ENCODE measurements at places on chromosomes 16 and 17. TPM values are rescaled to one million over a fixed set of nuclear protein-coding genes. Genes with fewer than 3 reads are reported as not detected.

DNA sequence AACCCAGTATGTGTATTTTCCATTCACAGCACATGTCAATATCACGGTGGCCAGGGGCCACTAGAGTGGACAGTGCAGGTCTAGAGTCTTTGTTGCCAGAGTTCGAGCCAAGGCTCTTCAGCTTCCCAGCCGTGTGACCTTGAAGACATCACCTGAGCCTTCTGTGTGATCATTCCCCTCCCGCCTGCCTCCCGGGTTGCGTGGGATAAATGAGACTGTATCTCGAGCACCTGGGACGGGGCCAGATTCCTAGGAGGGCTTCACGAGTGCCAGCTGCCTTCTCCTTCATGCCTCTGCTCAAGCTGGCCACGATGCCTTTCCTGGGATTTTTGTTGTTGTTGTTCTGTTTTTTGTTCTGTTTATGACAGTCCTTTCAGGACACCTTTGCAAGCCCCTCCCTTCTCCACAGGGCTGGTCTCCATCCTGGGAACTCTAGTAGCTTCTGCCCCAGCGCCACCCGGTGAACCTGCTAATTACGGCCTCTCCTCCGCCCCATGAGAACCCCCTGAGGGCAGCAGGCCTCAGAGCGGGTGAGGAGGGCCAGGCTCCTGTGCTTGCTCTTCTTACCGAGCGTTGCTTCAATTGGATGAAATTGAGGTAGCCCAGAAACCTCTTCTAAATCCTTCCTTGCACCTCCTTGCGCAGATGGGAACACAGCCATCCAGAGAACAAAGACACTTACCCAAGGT lies 3.9 kb downstream of the SPNS2 start:
- H3K27me3 ChIP-seq = no peaks in the 10 kb centered on the region
- H3K4me1 ChIP-seq = peaks cover 23% of the 10 kb centered on the region
- H3K4me3 ChIP-seq = no peak overlapping the region
- no peaks in the 10 kb centered on the region for H3K36me3 ChIP-seq

- H3K27ac ChIP-seq = no peak overlapping the region
- peaks cover 6% of the 10 kb centered on the region for H3K4me1 ChIP-seq
- H3K27me3 ChIP-seq = peaks cover 4% of the 10 kb centered on the region
- no peaks in the 10 kb centered on the region for H3K36me3 ChIP-seq
Observed at GRCh38 chr17:1906662-1907101, 76.9 kb downstream of the RPA1 start.

GRCh38 chr16:12548270-12548983 lies 255.3 kb downstream of the CPPED1 start:
- DNase-seq = no peak
- no peaks in the 10 kb centered on the region for H3K4me1 ChIP-seq
- no peaks in the 10 kb centered on the region for H3K36me3 ChIP-seq

DNA sequence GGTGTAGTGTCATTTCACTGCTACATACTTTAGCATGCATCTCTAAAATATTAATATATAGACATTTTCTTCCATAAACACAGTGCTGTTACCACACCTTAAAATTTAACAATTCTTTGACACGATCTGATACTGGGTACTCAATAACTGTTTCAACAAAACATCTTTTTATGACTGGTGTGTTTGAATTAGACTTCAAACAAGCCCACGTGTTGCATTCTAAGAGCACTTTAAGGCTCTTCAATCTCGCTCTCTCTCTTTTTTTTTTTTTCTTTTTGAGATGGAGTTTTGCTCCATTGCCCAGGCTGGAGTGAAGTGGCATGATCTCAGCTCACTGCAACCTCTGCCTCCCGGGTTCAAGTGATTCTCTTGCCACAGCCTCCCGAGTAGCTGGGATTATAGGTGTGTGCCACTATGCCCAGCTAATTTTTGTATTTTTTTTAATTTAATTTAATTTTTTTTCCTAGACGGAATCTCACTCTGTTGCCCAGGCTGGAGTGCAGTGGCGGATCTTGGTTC lies 15.8 kb upstream of the SLC46A1 start:
- no peak overlapping the region for H3K4me3 ChIP-seq
- no peaks in the 10 kb centered on the region for H3K36me3 ChIP-seq
- H3K27ac ChIP-seq = no peak overlapping the region
- DNase-seq = no peak
- no peaks in the 10 kb centered on the region for H3K27me3 ChIP-seq

DNA sequence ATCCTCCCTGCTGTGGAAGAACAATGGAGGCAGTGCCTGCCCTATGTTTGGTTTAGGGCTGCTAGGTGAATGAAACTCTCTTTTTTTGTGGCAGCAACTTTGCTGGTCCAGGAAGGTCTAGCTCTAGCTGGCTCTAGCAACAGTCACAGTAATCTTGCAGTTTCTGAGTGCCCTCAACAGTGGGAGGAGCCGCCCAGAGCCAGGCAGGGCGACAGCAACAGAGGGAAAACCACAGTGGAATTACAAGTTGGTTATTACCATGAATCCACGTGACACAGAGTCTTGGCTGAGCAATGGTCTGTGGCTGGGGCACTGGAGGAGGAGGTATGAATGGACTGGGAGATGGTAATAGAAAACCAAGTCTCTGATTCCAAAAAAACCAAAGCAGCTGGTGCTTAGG lies 10.3 kb downstream of the HSPB9 start:
- no peak overlapping the region for H3K4me3 ChIP-seq
- peaks cover 24% of the 10 kb centered on the region for H3K36me3 ChIP-seq
- H3K27ac ChIP-seq = peak overlapping the region; percentile 34
- no peaks in the 10 kb centered on the region for H3K27me3 ChIP-seq

DNA sequence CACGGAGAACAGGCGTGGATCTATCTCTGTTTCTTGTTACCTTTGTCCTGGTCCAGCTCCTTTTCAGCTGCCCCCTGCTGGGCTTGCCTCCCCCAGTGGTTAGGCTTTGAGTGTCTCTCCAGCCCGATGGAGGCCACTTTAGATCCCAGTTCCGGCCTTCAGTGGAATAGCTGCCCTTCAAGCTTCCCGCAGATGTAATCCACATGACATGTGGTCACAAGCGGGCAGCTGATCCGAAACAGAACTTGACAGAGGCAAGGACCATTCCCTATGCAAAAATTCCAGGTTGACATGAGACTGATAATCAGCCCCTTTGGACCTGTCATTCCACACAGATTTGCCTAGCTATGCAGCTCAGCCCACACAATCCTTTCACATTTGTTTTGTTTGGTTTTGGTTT lies 40.6 kb upstream of the AQP8 start:
- no peaks in the 10 kb centered on the region for H3K27me3 ChIP-seq
- no peak overlapping the region for H3K27ac ChIP-seq
- no peak overlapping the region for H3K4me3 ChIP-seq
- DNase-seq = no peak
- H3K4me1 ChIP-seq = no peaks in the 10 kb centered on the region
- peaks cover 38% of the 10 kb centered on the region for H3K36me3 ChIP-seq

DNA sequence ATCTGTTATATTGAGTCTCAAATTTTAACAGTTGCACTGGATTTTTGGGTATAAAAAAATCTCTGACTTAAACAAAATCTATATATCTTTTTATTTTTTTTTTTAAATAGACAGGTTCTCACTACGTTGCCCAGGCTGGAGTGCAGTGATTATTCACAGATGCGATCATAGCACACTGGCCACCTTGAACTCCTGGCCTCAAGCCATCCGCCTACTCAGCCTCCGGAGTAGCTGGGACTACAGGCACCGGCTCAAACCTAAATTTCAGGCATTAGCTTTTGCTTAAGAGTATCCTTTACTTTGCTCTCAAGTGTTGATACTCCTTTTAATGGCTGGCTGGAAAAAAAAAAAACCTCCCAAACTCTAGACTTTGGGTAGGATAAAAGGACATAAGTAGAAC lies 61.6 kb downstream of the RPGRIP1L start:
- H3K4me3 ChIP-seq = no peak overlapping the region
- peaks cover 8% of the 10 kb centered on the region for H3K36me3 ChIP-seq
- DNase-seq = no peak
- H3K27me3 ChIP-seq = no peaks in the 10 kb centered on the region

GRCh38 chr17:41492771-41493170 lies 3.1 kb upstream of the KRT36 start:
- no peaks in the 10 kb centered on the region for H3K27me3 ChIP-seq
- DNase-seq = no peak
- H3K4me1 ChIP-seq = no peaks in the 10 kb centered on the region
- no peak overlapping the region for H3K4me3 ChIP-seq
- H3K36me3 ChIP-seq = no peaks in the 10 kb centered on the region

DNA sequence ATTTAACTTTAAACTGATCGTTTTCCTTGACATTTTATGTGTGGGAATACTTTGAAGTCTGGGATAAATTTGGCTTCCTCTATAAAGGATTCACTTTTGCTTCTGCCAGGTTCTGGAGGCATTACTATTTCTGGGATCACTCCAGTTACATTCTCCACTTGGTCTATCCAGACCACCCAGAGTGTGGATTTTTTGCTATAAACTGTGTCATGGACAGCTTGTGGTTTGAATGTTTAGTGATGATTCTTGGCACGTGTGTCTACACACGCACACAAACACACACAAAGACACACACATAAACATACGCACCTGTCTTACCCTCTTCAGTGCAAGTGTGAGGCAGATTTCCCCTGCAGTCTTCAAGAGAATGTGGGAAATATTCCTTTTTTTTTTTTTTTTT lies 27.4 kb upstream of the MSI2 start:
- no peaks in the 10 kb centered on the region for H3K36me3 ChIP-seq
- no peaks in the 10 kb centered on the region for H3K27me3 ChIP-seq

DNA sequence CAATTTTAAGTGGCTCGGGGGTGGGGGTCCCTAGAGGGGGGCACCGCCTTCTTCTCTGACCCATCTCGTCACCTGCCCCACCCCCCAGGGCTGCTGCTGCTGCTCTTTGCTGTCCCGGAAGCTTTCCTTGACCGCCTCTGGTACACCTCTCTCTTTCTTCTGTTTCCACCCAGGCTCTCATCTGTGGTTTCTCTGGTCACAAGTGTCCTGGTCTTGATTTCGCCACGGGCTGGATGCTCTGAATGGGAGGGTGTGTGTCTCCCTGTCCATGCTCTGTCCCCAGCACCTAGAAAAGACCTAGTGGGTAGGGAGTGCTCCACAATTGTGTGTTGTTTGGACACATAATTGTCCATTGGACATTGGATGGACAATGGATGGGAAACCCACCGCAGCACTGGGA lies 134.7 kb upstream of the CIBAR2 start:
- H3K4me3 ChIP-seq = no peak overlapping the region
- H3K27me3 ChIP-seq = no peaks in the 10 kb centered on the region
- no peaks in the 10 kb centered on the region for H3K36me3 ChIP-seq
- H3K4me1 ChIP-seq = no peaks in the 10 kb centered on the region

DNA sequence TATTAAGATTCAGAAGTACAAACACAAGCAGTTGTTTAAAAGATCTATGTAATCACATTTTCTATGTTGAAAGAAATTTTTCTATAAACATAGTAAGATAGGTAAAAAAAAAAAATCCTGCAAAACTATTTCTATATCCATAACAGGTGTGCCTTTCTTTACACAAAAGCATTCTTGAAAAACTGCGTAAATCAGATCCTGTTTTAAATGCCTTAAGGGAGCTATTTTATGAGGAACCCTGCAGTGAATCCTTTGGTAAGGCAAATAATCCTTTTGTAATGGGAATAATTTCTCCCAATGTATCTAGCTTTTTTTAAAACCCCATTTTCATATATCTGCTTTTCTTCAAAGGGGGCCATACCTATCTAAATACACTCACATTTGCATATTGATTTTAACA lies 157.3 kb downstream of the AATF start:
- H3K4me1 ChIP-seq = no peaks in the 10 kb centered on the region
- no peak overlapping the region for H3K4me3 ChIP-seq
- H3K27me3 ChIP-seq = no peaks in the 10 kb centered on the region
- no peak for DNase-seq

- no peaks in the 10 kb centered on the region for H3K27me3 ChIP-seq
- peak overlapping the region; percentile 49 for H3K4me3 ChIP-seq
- DNase-seq = no peak
- H3K36me3 ChIP-seq = no peaks in the 10 kb centered on the region
- peaks cover 6% of the 10 kb centered on the region for H3K4me1 ChIP-seq
Observed at GRCh38 chr17:67289181-67289876, 44.3 kb upstream of the HELZ start.

- H3K27ac ChIP-seq = no peak overlapping the region
- no peak for DNase-seq
- no peaks in the 10 kb centered on the region for H3K36me3 ChIP-seq
- H3K27me3 ChIP-seq = no peaks in the 10 kb centered on the region
- no peaks in the 10 kb centered on the region for H3K4me1 ChIP-seq
Observed at GRCh38 chr16:87297918-87298631, 19.1 kb downstream of the C16orf95 start.

GRCh38 chr17:49952209-49952911 lies 16.6 kb upstream of the DLX4 start:
- H3K4me3 ChIP-seq = no peak overlapping the region
- H3K27ac ChIP-seq = no peak overlapping the region
- H3K27me3 ChIP-seq = no peaks in the 10 kb centered on the region
- no peaks in the 10 kb centered on the region for H3K36me3 ChIP-seq
- DNase-seq = peak; percentile 84
- no peaks in the 10 kb centered on the region for H3K4me1 ChIP-seq

- H3K4me3 ChIP-seq = no peak overlapping the region
- no peak for DNase-seq
- H3K27me3 ChIP-seq = no peaks in the 10 kb centered on the region
- no peak overlapping the region for H3K27ac ChIP-seq
Observed at GRCh38 chr16:51062039-51062438, 89.0 kb downstream of the SALL1 start.

DNA sequence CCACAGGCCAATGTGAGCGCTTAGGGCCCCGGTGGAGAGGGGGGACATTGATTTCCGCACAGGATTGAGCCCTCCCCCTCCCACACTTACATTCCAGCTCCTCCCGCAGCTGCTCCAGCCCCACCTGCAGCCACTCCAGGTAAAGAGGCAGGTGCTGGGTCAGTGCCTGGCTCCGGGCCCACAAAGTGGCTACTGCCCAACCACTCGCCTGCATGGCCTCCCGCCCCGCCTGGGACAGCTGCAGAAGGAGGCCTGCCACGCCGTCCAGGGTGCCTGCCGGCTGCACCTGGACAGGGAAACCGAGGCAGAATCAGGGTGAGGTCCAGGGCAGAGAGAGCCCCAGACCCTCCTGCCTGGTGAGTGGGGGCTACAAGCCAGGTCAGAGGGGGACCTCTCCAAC lies 46.3 kb downstream of the RMI2 start:
- no peak overlapping the region for H3K27ac ChIP-seq
- H3K4me1 ChIP-seq = peaks cover 11% of the 10 kb centered on the region
- H3K36me3 ChIP-seq = no peaks in the 10 kb centered on the region
- no peaks in the 10 kb centered on the region for H3K27me3 ChIP-seq
- H3K4me3 ChIP-seq = no peak overlapping the region

GRCh38 chr17:70622368-70623260 lies 453.3 kb downstream of the KCNJ2 start:
- H3K4me1 ChIP-seq = no peaks in the 10 kb centered on the region
- no peaks in the 10 kb centered on the region for H3K27me3 ChIP-seq
- DNase-seq = no peak

The KRT20 gene
- not detected for total RNA-seq

The KRTAP1-1 gene
- total RNA-seq = not detected

The MFSD6L gene
- not detected for total RNA-seq

The TAF1C gene
- total RNA-seq = 151 TPM

The CRYM gene
- total RNA-seq = not detected

The ABCC6 gene
- total RNA-seq = 0.53 TPM

The PDIA2 gene
- total RNA-seq = not detected

The PLLP gene
- 0.21 TPM for total RNA-seq

The PYY gene
- not detected for total RNA-seq

The CMTM3 gene
- total RNA-seq = 42.6 TPM
